Activated naive CD8-positive, alpha-beta T cell treated with anti-CD3 and anti-CD28 coated beads, Interleukin-2, amount 10 ng/mL, durations not matched to agents 7 days and 5 days (primary cell): ENCODE measurements at places on chromosomes 5 and 9.

- DNase-seq, result no peak
Observed at GRCh38 chr5:143413958-143414669, 10.6 kb upstream of the NR3C1 start.

- peak; percentile 27 for DNase-seq
Observed at GRCh38 chr5:531101-531748, 7.0 kb upstream of the SLC9A3 start.

- no peak for DNase-seq
Observed at GRCh38 chr5:7517006-7517405, 121.1 kb downstream of the ADCY2 start.

- no peak for DNase-seq
Observed at GRCh38 chr5:143145243-143146160, 258.0 kb downstream of the NR3C1 start.

DNA sequence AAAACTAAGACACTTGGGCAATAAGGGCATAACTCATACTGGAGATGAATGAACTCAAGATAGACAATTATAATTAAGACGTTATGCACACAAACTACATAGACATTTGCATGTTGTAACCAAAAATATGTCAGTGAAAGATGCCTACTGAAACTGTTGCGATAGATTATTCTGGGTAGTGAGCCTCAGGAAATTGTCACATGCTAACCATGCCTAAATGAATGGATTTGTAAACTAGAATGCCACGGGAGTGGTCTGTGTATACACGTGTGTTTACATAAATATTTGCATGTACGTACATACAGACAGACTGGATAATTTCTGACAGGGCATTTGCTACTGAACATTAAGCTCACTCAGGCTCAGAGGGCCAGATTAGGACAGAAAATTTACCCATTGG, 1.2 kb downstream of the NIPSNAP3B start:
- no peak for DNase-seq

DNA sequence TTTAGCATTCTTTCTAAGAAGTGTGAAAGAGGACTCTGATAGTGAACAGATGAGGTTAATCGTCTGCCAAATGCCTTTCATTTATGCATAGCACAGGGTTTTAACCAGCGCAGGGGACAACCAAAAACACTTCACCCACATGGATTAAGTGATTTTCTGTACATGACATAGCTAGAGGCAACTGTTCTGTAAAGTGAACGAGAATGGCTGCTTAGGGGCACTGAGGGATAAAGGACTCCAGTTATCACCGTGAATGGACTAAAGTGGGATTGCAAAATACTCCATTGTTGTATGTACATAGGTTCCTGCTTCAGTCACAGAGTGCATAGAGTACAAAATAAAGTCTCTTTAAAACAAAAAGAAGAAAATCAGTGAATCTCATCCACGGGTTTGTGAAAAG, 456.8 kb downstream of the DMAC1 start:
- no peak for DNase-seq

GRCh38 chr9:129783516-129784361, 19.2 kb upstream of the TOR1B start:
- peak; percentile 65 for DNase-seq

DNA sequence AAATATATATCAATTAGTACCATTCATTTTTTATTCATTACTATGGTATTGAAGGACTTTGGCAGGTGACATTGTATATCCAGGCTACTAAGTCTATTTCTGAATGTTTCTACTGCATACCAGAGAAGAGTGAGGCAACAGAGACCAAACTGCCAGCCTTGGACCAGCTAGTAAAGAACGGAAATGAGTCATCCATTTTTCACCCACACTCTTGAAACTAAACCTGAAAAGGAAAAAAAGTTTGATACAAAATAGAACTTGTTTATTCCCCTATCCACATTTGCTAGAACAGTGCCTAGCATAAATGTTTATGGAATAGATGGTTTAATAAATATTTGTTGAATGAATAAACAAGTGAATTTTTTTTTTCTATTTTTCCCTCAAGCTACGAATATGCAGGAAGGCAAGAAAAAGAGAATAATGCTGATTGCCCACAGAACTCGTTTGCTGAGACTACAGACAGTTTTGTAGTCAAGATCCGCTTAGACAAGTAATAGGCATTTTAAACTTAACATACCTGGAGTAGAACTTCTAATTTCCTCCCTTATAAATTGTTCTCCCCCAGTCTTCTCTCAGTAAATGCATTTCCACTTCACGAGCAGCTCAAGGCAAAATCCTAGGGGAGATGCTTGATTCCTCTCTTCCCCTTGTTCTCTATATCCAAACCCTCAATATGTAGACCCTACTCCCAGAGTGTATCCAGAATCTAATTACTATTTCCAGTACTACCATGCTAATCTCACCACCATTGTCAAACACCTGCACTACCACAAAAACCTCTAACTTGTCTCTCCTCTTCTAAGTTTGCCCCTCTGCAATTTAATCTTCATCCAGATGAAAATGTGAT, 146.2 kb upstream of the RASA1 start:
- no peak for DNase-seq

DNA sequence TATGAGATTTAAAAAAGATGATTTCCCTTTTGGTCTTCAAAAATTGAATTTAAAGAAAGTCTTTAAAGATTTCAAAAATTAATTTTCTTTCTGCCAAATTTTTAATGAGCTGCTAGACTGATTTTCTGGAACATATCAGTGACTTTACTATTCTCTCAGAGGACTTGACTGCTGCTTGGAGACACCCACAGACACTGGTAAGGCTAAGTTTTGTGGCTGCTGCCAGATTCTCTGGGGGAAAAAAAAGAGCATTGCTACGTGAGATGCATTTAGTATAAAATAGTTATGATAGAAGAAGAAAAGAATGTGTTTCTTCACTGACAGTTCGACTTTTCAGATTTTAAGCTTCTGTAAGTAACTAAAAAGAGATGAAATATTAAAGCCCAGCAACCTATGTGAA, 193.3 kb upstream of the GRIN3A start:
- no peak for DNase-seq

DNA sequence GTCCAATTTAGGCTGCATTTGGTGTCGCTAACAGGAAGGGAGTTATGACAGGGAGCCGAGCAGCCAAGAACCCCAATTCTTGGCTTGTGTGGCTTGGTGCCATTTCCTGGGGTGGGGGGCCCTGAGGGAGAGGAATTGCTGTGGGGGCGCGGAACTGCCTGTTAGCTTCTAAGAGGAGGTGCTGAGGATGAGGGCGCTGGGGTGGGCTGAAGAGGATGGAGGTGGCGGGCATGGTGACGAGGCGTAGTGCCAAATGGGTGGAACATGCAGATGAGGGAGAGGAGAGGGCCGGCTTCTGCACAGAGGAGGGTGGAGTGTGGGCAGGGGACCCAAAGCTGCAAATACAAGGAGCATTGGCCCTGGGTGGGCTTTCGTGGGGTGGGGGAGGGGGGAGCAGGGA, 27.9 kb downstream of the IER5L start:
- DNase-seq, result no peak

DNA sequence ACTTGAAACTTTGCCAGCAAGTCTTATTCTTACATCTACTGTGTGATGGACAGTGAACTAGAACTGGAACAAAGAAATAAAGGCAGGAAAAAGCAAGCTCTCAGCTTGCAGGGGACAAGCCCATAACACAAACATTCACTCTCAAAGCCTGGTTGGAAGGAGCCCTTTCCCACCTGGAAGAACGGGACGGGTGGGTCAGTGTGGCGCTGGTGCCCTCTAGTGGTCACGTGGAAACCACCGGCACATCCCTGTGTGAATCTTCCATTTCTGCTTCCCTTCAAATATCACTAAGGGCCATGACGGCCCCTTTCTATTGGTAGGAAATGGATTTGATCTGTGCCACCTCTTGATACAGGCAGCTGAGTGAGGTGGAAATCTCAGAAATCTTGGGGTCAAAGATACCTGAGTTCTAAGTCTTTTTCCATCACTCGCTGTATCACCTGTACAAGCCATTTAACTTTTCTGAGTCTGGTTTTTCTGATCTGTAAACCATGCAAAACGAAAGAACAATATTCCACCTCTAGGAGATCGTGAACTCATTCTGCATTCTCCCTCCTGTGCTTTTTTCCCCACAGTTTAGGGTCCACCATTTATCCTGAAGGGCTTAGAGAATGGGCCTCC, 211.6 kb downstream of the MSX2 start:
- DNase-seq, result peak; percentile 51

GRCh38 chr5:158888206-158888605, 211.5 kb downstream of the EBF1 start:
- no peak for DNase-seq

- DNase-seq, result no peak
Observed at GRCh38 chr5:65790371-65791163, 68.6 kb downstream of the NLN start.

GRCh38 chr9:115063058-115063845, 54.7 kb downstream of the TNC start:
- DNase-seq, result no peak

DNA sequence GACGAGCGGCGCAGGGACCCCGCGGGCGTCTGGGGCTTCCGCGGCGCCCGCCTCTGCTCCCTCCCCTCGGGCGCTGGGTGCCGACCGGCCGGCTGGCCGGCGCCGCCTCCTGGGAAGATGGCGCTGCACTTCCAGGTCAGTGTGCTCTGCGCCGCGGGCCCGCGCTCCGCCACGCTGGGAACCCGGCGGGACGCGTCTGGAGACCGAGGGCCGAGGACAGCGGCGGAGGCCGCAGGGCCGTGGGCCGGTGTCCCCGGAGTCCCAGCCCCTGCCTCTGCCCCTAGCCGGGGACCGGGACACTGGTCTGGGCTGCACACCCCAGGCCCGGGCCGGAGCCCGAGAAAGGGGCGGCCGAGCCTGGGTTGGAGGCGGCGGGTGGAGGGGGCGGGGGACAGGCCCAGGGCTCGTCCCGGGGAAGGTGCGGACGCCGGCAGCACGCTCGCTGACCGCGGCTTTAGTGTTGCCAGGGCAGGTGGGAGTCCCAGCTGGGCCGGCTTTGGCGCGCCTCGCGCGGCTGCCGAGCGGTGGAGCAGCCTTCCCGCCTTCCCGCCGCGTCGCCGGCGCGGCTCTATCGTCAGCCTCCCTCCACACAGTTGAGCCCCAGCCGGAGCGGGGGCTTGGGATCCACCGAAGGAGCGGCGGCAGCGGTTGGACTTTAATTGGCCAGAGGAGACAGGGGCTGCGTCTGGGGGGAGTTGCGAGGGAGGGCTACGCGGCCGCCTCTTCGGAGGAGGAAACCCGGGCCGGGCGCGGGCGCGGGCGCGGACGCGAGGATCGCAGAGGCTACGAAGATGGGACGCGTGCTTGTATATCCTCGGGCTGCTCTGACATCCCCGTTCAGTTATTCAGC, at the start of gene RANBP17:
TSS of gene RANBP17 (plus strand) at position 102 of the 850 bp plus-strand sequence.
- DNase-seq, result peak; percentile 29

GRCh38 chr9:18639911-18640310, 166.0 kb downstream of the ADAMTSL1 start:
- no peak for DNase-seq

- no peak for DNase-seq
Observed at GRCh38 chr5:53472279-53472678, 8.2 kb upstream of the FST start.

- DNase-seq, result no peak
Observed at GRCh38 chr5:78597974-78598371, 50.6 kb downstream of the LHFPL2 start.

DNA sequence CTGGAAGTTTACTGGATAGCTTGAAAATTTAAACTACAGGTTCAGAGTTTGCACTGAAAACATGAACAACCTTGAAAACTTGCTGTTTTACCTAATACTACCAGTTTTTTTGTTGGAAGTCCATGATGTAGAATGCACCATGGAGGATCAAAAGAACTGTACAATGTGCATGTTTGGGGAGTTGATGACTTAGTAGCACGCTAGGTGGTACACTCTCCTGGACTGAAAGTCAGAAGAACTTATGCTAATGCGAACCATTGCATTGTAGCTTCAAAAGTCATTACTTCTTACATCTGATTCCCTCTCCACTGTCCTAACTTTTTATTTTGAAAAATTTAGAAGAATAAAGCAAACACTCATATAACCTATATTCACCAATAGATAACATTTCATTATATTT, 211.0 kb downstream of the OSTF1 start:
- no peak for DNase-seq

DNA sequence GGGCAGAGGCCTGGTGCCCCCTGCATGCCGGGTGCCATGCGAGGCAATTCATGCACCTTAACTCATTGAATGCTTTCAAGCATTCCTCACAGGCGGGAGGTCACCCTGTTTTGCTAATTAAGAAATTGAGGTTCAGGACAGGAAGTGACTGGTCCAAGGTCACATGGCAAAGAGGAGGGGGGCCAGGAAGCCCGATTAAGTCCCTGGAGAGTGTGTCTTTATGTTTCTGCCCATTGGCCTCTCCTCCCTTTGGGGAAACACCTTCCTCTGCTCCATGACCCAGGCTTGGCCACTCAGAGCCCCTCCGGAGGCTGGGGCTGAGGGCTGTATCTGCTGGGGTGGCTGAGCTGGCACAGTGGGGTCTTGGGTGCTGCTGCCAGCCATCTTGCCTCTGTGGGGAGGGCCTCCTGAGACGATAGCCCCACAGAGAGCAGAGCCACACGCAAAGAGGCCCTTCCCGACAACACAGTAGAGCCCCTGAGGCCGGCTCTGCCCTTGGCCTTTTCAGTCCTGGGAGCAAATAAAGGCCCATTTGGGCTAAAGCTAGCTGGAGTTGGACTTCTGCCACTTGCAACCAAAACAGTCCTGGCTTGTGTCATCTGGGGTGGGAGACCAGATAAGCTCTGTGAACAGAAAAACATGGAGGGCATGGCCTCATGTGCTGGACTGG, 90.8 kb upstream of the NEURL1B start:
- DNase-seq, result no peak

- no peak for DNase-seq
Observed at GRCh38 chr5:156824800-156825199, 25.3 kb upstream of the PPP1R2B start.

- DNase-seq, result no peak
Observed at GRCh38 chr5:149782018-149782894, 52.1 kb downstream of the PPARGC1B start.

DNA sequence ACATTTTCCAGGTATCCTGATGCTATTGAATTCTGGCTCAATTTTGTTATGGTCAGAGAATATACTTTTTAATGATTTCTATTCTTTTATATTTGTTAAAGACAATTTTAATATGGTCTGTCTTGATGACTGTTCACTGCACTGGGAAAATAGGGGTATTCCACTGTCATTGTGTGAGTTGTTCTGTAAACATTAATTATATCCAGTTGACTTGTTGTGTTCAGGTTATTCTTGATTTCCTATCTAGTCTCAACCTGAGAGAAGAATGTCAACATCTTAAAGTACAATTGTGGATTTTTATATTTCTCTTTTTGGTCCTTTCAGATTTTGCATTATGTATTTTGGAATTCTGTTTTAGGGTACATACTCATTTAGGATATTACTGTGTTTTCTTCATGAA, 59.9 kb upstream of the EXOC3 start:
- no peak for DNase-seq

DNA sequence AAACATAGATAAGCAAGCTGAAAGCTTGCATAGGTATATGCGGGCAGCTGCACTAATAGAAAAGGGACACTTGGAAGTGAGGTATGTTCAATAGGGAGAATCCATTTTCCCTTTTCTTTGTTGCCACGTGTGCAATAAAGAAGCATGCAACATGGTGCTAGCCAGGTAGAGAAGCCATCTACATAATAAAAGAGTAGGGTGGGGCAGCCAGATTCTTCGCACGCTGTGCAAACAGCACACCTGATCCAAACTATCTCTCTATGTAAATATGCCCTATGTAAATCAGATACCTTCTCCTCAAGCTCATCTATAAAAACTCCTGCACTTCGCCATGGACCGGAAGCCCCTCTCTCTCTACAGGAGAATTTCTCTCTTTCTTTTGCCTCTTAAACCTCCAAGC, 91.9 kb upstream of the C9orf72 start:
- no peak for DNase-seq

- no peak for DNase-seq
Observed at GRCh38 chr5:176762489-176762888, 47.9 kb upstream of the UNC5A start.

- no peak for DNase-seq
Observed at GRCh38 chr5:103498211-103498610, 64.4 kb downstream of the NUDT12 start.
